MV-4-11 (cell line): ENCODE measurements at places on chromosomes 16 and 17.

- DNase-seq: no peak
These were observed 77.7 kb upstream of the CLEC3A start for GRCh38 chr16:77944631-77945030.

DNA sequence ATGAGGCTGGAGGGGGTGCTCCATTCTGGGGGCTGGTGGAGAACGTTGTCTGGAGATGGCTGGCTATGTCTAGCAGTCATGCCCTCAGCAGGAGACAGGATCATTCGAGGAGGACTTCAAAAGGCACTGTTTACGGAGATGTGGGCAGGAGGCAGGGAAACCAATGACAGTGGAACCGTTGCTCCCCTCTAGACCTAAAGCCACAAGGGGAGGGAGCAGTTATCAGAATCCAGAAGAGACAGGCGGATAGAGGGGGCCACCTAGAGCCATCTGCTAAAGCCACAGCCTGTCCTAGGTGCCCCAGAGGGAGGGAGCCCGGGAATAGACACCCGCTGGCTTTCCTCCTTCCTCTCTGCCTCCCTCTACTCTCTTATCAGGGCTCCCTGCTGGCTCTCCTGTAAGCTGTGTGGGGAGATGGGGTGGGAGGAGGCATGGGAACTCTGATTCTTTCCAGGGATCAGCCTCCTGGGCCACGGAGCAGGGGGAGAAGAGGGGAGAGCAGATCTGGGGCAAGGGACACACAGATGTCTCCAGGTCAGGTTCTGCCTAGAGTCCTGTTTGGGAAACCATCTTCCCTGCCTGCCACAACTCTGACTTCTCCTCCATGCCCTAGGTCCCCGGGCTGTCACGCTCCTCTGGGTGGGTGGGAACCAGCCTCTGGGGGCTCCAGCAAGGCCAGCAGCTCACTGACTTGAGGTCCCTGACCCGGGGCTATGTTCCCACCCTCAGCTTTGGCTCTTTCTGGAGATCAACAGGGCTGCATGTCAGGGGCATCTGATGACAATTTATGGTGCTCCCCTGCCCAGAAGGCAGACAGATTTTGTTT is 42.3 kb downstream of the IRX3 start:
- peak; percentile 80 for DNase-seq

- no peak for DNase-seq
These were observed 64.0 kb downstream of the DYNLRB2 start for GRCh38 chr16:80604600-80605355.

GRCh38 chr17:75146592-75146991 is 7.7 kb downstream of the JPT1 start:
- peak; percentile 56 for DNase-seq

DNA sequence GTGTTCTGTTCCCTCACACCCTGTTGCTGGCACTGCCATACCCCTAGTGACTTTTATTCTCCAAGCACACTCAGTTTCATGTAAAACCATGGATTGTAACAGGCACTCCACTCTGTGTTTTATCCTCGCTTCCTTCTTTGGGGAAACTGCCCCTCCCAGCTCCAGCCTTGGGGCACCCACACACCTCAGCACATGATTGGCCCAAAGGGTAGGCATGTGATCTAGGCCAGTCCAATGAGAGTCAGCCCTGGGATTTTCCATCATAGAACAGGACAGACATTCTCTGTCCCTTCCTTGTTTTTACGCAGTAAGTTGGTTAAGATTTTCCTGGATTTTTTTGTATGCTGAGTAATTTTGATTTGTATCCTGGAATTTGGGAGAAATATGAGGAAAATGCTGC is 115.4 kb downstream of the C16orf95 start:
- no peak for DNase-seq
